NCI-H1436 treated with DMSO at 0.1 percent for 48 hours (cell line): ENCODE measurements at places on chromosomes 5 and 9.

DNA sequence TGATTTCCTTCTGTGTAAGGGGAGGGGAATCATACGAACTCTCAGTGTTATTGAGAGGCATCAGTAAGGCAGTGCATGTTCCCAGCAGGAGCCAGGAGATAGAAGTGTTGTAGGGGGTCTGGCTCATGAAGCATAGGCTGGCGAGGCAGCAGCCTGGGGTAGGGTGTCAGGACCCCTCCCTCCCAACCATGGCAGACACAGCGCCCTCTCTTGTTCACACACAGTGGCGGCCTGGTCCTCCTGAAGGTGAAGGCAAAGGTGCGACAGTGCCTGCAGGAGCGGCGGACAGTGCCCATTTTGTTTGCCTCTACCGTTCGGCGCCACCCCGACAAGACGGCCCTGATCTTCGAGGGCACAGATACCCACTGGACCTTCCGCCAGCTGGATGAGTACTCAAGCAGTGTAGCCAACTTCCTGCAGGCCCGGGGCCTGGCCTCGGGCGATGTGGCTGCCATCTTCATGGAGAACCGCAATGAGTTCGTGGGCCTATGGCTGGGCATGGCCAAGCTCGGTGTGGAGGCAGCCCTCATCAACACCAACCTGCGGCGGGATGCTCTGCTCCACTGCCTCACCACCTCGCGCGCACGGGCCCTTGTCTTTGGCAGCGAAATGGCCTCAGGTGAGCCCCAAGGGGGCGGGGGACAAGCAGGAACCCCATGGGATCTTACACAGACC lies 4.7 kb downstream of the SLC27A4 start:
- DNase-seq = no peak

DNA sequence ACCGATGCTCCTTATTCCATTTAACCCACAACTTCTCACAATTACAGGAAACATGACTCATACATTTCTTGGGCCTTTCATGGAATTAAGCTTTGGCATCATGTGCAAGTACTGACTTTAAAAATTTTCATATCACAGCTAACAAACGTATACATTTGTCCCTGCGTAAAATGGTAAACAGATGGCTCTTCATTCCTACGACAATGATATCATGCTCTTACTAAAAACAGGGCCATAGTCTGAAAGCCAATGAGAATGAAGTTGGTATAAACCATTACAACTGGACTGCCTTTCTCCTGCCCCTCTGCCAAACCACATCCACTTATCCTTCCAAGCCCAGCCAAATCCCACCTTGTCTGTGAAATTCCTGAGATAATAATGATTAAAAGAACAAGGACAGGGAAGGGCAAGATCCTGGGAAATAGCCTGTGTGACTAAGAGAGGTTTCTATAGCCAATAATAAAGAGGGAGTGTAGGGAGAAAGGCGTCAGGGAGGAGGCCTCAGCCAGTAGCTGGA lies 44.9 kb upstream of the ZNF366 start:
- DNase-seq = no peak

- peak; percentile 11 for DNase-seq
These were observed 64.8 kb downstream of the ATP10B start for GRCh38 chr5:160787240-160787639.

DNA sequence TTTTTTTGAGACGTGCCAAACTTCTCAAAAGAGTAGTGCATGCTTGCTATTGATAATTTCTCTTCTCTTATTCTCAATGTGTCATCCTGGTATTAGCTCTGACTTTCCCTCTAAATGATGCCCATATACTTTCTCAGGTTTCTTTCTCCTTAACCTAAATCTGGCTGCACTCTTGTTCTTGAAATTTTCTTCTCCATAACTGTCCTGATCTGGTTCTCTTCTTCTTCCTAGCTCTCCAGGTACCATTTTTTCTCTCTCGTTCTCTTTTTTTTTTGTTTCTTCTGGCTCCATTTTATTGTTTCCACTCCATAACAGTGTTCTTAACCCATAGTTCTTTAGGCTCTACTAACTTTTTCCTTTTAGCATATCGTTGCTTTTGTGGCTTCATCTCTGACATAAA lies 47.9 kb downstream of the ACTBL2 start:
- no peak for DNase-seq

- DNase-seq = no peak
These were observed 126.9 kb downstream of the KCNIP1 start for GRCh38 chr5:170630711-170631141.

- DNase-seq = no peak
These were observed 1.2 kb downstream of the DUSP1 start for GRCh38 chr5:172769616-172770373.

- no peak for DNase-seq
These were observed 23.2 kb upstream of the TERT start for GRCh38 chr5:1317921-1318565.

DNA sequence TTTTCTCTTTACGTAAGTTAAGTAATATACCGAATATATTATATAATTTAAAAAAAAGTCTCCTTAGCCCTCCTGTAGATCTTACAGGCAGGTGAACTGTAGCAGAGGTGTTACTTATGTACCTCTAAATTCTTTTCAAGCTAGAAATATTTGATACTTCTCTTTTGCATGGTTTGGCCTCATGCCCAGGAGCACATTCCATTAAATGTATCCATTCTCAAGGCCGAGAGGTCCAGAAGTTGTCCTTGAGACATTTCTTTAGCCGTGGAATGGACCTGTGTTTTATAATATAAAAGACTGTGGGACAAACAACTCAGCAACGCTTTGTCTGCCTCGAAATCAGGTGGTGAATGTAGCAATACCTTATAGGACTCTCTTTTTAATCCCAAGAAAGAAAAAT lies 184.5 kb downstream of the TRIO start:
- DNase-seq = no peak

DNA sequence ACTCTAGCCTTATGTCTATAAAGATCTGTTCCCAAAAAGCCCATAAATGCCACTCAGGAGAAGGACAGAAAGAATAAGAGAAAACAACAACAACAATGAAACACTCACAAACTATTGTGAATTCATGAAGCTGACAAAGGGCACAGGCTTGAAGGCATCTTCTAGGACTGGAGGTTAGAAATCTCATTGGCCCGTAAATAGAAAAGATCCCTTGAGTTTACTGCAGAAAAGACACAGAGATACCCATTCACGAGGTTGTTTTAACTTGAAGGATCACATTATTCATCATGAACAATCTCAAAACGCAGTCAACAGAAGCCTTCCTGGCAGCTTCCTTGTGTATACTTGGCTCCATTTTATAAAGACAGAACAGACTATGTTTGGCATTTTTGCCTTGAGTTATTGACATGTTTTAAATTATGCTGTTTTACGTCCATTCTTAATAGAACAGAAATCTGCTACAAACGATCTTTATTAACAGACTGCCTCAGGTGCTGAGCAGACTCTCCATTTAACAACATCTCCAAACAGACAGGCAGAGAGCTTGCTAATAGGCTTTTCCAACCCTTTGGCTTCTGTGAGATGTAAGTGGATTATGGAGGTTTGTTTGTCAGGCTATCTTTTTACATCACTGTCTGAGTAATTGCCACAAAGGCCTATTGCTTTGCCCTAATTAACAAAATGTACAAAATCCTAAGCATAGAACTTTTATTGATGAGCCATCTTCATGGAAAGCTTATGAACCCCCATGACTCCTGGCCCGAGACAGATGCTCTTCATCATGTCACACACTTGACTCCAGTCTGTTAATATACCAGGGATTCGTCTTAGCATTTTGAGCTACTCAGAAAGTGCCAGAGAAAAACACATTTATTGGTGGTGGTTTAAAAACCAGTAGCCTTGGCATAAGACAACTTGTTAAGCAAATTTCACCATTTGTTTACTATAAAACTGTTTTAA lies 735.3 kb upstream of the ZNF608 start:
- peak; percentile 66 for DNase-seq

- DNase-seq = no peak
These were observed 201.8 kb downstream of the CDH12 start for GRCh38 chr5:22651355-22651754.

DNA sequence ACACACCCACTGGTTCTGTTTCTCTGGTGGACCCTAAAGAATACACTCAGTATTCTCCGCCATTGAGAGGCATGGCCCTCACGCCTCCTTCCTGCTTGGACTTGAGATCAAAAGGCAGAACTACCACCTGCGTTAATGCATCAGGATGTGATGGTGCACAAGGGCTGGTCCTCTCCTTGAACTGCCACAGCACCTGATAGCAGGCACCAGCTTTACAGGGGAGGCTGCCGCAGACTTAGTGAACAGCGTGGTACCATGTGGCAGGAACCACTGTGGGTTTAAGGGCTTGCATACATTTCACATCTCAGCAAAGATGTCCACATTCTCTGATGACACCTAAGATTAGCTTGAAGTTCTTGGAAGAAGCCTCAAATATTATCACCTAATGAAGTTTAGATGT lies 208.7 kb downstream of the GADD45G start:
- no peak for DNase-seq

GRCh38 chr9:70954126-70954525 lies 167.3 kb downstream of the TRPM3 start:
- DNase-seq = no peak

DNA sequence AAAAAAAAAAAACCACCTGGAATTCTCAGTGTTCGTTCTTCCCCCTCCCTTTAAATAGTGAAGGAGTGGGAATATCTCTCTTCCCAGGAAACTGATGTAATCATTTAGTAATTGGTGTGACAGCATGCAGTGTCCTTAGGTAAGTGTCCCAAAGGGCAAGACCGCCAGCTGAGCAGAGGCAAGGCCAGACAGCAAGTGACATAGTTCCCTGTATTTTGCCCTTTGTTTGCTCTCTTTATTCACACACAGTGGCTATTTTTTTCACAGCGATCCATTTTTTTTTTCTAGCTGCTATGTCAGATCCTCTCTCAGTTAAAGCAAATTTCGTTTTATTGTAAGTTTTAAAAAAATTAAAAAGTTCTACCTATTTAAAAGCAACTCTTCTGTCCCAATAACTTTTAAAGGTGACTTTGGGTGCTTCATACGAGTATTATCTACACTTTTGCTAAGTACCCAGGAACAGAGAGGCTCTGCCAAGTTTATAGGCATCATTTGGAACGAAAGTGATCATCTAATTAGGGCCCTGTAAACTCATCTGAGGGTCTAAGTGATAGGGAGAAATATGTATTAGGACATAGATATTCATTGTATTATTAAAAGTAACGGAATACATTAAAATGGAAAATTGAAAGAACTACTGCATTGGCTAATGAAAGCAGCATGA lies 98.2 kb upstream of the ALDH1A1 start:
- no peak for DNase-seq

GRCh38 chr9:97601228-97601898 lies 31.8 kb downstream of the TSTD2 start:
- DNase-seq = no peak

- DNase-seq = no peak
These were observed 91.9 kb upstream of the PTPRD start for GRCh38 chr9:10704720-10705119.

- no peak for DNase-seq
These were observed 139.6 kb downstream of the CMYA5 start for GRCh38 chr5:79829260-79829659.

DNA sequence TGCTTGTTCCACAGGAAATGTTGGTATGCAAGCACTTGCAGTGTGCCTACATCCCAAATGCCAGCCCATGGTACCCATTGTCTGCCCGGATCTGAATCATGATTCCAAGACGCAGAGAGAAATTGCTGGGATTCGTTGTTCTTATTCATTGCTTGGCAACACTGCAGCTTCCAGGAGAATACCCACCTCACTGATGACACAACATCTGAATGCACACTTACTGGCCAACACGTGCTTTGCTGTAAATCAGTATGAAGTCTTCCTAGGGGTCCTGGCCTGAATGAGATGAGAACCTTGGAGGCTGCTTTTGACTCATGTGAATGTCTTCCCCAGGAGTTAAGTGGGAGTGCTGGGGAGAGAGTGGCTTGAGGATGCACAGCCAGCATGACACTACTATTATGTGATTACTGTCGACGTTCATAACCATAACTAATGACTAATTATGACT lies 11.6 kb downstream of the SRD5A1 start:
- DNase-seq = no peak

GRCh38 chr5:127400946-127401670 lies 110.5 kb downstream of the MEGF10 start:
- DNase-seq = no peak

GRCh38 chr9:124017929-124018729 lies 6.6 kb downstream of the LHX2 start:
- no peak for DNase-seq

DNA sequence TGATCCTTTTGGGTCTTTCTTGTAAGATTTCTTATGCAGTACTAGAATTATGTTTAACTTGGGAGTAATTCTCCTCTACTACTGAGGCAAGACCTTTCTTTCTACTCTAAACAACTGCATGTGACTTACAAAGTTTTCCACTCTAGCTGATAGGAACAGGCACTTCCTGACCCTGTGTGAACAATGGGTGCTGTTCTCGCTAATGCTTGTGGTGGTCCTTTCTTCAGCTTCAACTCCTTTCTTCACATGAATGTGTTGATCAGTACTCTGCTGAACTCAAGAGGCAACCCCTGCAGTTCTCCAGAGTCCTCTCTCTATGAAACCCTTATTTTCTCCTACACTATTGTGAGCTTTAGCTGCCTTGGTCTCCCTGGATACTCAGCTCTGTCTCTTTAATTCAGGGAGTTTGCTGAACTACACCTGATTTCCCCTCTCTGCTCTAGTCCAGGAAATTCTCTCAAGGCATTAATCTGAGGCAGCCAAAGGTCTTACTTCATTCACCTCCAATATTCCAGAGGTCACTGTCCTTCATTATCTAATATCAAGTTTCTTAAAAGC lies 484.6 kb upstream of the PIK3R1 start:
- no peak for DNase-seq

GRCh38 chr9:27503623-27504022 lies 20.5 kb upstream of the IFNK start:
- no peak for DNase-seq

DNA sequence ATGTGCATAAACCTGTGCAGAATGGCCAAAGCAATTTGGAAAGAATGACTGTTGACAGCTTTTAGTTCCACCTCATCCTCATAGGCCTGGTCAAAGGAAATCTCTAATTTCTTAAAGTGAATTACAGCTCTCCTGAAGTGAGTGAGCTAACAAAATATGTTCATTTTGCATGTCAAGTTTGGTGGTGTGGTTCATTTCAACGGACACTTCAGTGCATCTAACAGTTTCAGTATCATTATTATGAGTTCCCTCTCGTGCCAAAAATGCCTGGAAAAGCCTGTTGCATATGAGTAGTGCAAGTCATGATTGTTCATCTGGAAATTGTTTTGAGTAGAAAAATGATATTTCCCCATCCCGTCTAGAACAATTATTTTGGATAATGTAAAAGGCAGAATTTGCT lies 53.2 kb upstream of the HMHB1 start:
- DNase-seq = no peak

- DNase-seq = no peak
These were observed 89.9 kb upstream of the FSD1L start for GRCh38 chr9:105357937-105358336.

DNA sequence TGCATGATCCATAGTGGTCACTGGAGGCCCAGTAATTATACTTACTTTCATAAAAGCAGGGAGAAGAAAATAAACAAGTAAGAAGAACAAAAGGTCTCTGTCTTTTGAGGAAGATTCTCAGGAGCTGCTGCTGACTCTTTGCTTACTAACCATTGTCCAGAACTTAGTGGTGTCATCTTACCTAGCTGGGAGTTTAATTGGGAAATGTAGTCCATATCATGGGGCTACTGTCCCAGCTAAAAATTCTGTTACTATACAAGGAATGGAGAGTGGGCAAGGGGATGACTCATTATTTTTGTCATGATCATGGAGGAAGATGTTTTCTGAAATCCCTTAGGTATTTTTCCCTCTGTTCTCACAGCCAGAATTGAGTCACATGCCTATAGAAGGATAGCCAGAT lies 639.3 kb downstream of the MTRR start:
- DNase-seq = no peak

GRCh38 chr5:140321796-140322195 lies 18.9 kb upstream of the PFDN1 start:
- no peak for DNase-seq

GRCh38 chr9:125763394-125763801 lies 16.2 kb downstream of the PBX3 start:
- peak; percentile 75 for DNase-seq
